D721Med (cell line): ENCODE measurements at places on chromosomes 13 and 19.

DNA sequence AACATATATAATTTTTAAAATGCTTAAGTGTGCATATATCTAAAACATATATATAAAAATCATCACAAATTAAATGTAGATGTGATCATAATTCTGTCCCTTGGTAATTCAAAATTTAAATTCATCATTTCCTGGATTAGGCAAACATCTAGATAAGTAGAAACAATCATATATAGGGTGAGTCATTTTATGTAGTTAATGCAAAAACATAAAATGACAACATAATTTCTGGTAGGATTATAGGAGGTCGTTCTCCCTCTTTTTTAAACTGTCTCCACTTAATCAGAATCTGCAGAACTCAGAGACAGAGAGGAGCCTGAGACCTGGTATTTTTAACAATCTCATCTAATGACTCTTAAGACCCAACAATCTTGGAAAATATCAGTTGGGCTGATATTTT lies 333.4 kb downstream of the KCTD12 start:
- DNase-seq = no peak

DNA sequence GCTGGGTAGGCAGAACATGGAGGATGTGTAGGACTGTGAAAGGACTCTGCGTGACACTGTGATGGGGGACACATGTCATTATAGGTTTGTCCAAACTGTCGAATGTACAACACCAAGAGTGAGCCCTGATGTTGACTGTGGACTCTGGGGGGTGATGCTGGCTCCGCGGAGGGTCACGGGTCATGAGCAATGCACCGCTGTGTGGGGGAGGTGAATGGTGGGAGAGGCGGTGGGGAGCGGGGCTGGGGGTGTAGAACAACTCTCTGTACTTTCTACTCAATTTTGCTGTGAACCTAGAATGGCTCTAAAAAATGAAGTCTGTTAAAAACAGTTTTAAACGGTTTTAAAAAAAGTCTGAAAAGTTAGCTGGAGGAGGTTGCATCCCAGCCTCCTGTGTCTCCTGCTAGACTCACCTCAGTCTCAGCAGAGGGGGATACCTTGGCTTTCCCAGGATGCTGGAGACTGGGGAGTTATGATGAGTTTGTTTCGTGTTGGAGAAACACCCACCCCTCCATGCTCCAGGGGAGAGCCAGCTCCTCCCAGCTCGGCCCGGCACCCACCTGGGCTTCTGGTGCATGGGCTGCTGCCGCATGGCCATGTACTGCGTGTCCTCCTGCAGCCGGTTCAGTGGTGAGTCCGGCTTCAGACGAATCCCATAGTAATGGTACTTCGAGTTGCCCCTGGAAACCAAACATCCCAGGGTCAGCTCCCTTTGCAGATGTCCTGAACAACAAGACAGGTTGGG lies 34.7 kb upstream of the RANBP3 start:
- DNase-seq = no peak

- DNase-seq = no peak
Measured at GRCh38 chr13:29607465-29607864, 12.0 kb upstream of the SLC7A1 start.

DNA sequence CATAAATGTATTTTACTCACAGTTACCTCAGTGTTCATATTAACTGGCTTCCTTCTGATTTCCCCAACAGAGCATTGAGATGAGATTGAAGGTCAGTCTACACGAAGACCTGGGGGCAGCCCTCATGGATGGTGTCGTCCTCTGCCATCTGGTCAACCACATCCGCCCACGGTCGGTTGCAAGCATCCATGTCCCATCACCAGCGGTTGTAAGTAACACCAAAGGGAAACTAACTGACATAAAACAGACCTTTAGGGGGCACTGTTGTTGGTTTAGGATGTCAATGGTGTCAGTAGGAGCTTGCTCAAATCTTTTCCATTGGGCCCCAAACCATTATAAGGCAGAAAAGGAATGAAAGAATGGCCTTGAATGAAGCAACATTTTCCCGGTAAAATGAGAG lies 68.2 kb downstream of the ESD start:
- no peak for DNase-seq

DNA sequence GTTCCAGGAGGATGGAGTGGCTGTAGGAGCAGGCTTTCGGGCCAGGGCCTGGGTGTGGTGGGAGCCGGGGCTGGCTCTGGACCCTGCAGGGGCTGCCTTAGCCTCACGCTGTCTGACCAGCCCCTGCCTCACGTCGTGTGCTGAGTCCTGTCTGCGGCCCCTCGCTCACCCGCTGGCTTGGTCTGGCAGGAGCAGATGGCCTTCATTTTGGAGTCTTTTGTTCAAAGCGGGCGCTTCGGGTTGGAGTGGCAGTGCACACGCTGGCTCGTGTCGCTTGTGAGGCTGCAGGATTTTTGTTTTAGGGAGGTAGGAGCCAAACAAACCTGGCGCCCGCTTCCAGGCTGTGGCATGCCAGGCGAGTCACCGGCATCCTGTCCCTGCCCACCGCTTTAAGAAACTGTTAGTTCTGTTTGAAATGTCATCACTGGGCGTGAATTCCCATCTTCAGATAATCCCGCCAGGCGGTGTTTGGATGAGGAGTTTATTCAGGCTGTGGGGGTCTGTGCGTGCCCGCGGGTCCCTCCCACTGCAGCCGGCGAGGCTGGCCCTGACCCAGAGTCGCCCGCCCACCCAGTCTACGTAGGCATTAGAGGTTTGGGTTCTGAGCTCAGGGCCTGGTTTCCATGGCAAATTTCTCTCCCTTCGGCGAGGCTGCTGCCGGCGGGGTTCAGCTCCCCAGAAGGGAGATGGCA lies 89.8 kb downstream of the KDM4B start:
- no peak for DNase-seq

DNA sequence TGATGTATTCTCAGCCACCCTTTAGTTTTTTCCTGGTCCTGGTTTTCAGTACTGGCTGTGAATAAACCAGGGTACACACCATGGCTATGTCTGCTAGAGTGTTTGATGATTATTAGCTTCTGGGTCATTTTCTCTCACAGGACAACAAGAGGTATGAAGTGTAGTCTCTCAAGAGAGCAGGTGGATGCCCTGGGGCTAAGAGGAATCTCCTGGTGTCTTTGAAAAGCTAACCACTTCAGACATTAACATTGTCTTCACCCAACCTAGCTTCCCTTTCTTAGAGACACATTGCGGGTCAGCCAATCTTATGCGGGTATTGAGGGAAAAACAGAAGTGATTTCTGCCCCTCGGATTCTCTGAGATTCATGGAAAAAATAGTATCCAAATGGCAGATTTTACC lies 1.6 kb downstream of the ZNF730 start:
- no peak for DNase-seq

GRCh38 chr19:2253106-2254063 lies 2.8 kb downstream of the JSRP1 start:
- no peak for DNase-seq

DNA sequence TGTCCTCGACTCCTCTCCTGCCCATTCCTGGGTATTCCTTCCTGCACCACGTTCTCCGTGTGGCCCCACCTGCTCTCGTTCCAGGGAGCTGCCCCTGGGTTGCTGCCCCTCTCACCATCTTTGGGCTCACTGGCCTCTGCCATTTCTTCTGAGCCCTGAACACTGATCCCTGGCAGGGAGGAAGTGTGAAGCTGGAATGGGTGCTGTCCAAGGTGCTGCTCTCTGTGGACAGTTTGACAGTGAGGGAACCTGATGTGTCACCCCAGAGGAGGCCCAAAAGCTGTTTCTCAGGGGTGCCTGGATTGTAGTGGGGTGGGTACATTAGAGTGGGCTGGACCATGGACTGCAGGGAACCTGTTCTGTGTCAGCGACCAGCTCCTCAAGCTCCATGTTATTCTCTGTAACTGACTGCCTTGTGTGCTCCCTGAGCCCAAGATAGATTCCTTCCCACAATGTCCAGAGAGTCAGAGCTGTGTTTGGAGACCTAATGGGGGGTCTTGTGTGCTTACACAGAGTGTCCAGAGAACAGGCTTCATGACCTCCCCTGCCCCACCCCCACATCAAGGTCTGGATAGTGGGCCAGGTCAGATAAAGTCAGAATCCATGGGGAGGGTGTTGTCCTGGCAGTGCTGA lies 7.2 kb upstream of the CEACAM8 start:
- DNase-seq = no peak

DNA sequence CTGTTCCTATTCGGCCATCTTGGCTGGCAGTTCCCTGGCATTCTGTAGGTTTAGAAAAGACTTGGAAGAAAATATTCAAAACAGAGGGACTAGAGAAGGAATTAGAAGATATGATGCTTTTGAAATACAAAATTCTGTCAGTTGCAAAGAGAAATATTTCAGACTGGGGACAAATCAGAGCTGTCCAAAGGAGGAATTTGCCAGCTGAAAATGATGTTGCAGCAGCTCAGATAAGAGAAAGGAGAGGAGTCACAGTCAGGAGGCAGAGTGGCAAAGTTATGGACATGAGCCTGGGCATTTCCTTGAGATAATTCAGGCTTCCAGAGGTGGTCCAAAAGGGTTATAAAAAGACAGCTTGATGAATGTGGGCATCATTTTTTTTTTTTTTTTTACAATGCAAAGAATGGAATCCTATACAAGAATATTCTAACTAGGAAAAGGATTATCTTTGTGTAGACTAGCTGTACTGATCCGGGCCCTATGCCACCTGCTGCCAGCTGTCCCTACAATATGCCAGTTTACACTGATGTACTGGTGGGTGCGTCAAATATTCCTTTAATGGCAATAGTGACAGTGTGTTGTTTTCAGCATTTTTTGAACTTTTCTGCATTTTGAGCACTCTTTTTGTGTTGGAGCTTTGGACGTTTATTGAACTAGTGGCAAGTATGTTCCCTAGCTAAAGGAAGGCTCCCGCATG lies 31.8 kb upstream of the CBY2 start:
- no peak for DNase-seq

DNA sequence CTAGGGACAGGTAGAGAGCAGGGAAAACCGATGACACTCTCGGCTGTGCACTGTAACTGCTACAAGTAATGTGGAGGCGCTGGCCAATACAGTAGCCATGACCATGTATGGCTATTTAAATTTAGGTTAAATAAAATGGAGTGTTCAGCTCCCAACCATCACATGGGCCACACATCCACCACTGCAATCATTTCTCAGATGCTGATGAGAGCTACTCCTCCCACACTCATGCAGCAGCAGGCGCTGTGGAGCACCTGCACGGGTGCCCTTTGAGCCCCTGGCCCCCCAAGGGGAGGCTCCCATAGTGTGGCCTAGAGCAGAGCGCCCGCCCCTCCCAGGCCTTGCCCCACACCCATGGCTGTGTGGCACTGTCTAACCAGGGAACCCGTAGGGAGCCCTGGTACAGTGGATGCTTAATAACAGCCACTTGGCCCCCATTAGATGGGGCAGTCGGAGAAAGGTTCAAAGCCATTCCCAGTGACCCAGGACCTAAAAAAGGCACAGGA lies 6.0 kb downstream of the ACP4 start:
- no peak for DNase-seq

GRCh38 chr19:27689734-27690241 lies 1523.2 kb downstream of the UQCRFS1 start:
- no peak for DNase-seq

DNA sequence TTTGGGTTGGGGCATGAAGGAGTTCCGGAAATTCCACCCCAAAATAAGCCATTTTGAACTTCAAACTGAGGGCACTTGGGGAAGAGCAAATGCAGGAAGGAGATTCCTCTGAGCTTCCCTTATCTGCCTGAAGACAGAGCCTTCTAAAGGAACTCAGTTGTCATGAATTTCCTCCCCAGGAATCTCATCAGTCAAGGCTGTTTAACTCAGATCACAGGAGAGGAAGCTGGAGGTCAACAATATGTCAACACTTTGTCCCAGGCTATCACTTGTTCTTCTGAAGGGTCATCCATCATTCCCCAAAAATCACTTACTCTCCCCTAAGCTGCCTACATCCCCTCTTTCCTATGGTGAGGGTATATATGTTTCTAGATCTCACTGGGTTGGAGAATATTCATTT lies 26.0 kb upstream of the CHST8 start:
- no peak for DNase-seq

DNA sequence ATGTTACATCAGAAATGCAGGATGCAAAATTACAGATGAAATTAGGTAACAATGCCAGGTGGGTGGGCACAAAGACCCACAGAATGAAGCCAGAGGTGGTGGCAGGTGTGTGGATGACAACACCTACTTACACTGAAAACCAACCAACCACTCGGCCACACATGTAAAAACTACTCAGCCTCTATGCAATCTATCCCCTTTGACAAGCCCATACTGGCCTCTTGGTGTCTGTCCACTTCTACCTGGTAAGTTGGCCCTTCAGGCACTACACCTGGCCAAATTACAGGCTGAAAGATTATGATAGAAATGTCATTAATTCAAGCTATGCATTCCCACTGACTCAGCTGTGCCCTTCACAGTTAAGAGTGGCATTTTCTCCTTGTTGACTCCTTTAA lies 50.0 kb downstream of the BRD4 start:
- no peak for DNase-seq

- no peak for DNase-seq
Measured at GRCh38 chr13:39035204-39035603, 2.7 kb downstream of the PROSER1 start.

DNA sequence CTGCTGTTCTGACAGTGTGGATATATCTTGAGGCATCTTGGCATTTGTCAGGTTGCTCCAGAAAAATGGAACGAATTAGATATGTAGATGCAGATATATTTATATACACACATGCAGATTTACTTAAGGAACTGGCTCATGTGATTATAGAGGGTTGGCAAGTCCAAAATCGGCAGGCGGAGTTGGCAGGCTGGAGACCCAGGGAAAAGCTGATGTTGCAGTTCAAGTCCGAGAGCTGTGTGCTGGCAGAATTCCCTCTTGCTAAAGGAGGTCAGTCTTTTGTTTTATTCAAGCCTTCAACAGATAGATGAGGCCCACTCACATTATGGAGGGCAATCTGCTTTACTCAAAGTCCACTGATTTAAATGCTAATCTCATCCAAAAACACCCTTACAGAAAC lies 24.4 kb upstream of the CSNK1A1L start:
- no peak for DNase-seq
